ENCODE measurements at places on chromosomes 3 and 15.

- H3K4me3 ChIP-seq, result peak overlapping the region; percentile 52
- no peaks in the 10 kb centered on the region for H3K36me3 ChIP-seq
Measured at GRCh38 chr3:194135516-194135805, 487 bp upstream of the HES1 start.

GRCh38 chr3:158728851-158729250 is 3.4 kb downstream of the RARRES1 start:
- peaks cover 17% of the 10 kb centered on the region for H3K4me1 ChIP-seq
- H3K27ac ChIP-seq, result no peak overlapping the region
- no peaks in the 10 kb centered on the region for H3K36me3 ChIP-seq
- no peaks in the 10 kb centered on the region for H3K27me3 ChIP-seq
- no peak overlapping the region for H3K4me3 ChIP-seq

DNA sequence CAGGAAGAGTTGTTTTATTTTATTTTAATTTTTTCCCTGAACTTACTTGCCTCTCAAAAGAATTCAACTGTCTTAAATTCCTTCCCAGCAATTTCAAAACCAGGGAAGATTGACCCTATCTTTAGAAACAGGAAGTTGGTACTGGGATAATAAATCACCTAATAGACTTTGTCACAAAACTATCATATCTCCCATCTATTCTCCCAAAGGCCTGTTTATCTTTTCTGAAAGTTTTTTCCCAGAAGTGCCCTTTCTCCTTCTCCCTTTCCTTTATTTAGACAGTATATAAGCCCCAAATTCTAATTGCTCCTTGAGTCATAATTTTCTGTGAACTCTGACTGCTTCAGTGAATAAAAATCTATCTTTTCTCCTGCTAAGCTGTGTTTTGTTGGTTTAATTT is 2.9 kb upstream of the RNF7 start:
- H3K4me1 ChIP-seq, result peaks cover 2% of the 10 kb centered on the region
- H3K27me3 ChIP-seq, result no peaks in the 10 kb centered on the region
- H3K27ac ChIP-seq, result no peak overlapping the region
- H3K36me3 ChIP-seq, result no peaks in the 10 kb centered on the region
- no peak overlapping the region for H3K4me3 ChIP-seq
- DNase-seq, result no peak

DNA sequence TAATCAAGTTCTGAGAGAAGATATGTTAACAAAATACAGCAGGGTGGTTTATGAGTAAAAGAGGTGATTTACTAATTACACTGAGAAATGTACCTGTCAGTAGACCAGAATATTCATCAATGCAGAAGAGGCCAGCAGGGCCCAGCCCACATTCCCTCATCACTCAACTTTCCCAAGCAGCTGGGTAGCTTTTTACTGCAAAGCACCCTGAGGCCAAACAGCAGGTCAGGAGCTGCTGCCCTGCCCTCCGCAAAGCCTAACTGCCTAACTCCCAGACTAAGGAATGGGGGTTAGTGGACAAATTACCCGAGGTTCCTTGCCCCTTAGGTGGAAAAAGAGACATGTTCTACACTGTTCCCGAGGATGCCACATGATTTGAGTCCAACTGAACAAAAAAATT is 108.2 kb downstream of the TBL1XR1 start:
- no peaks in the 10 kb centered on the region for H3K36me3 ChIP-seq
- no peaks in the 10 kb centered on the region for H3K27me3 ChIP-seq
- H3K4me1 ChIP-seq, result no peaks in the 10 kb centered on the region
- no peak overlapping the region for H3K27ac ChIP-seq
- H3K4me3 ChIP-seq, result no peak overlapping the region

GRCh38 chr3:90052425-90052950 is 945.1 kb downstream of the EPHA3 start:
- no peaks in the 10 kb centered on the region for H3K36me3 ChIP-seq
- no peaks in the 10 kb centered on the region for H3K27me3 ChIP-seq
- H3K27ac ChIP-seq, result no peak overlapping the region
- H3K4me3 ChIP-seq, result no peak overlapping the region
- DNase-seq, result no peak

- H3K4me3 ChIP-seq, result no peak overlapping the region
- no peak for DNase-seq
- H3K27me3 ChIP-seq, result no peaks in the 10 kb centered on the region
- no peaks in the 10 kb centered on the region for H3K36me3 ChIP-seq
Measured at GRCh38 chr15:59366333-59367021, 6.2 kb downstream of the MYO1E start.

DNA sequence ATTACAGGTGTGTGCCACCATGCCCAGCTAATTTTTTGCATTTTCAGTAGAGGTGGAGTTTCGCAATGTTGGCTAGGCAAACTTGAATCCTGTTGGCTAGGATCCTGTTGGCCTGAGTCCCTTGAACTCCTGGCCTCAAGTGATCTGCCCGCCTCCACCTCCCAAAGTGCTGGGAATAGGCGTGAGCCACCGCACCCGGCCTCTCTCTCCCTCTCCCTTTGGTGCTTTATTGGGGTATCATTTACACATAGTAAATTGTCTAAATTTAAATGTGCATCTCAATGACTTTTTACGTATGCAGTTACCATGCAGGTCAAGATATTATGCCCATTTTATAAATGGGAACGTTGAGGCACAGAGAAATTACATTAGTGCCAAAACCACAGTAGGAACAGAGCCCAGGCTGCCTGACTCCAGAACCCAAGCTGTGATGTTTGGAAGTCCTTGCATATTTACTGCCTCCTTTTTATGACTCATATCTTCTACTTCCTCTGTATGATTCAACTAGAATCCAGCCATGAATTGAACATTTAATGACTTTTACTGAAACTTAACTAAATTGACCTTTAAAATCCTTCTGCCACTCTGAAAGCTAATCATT is 34.0 kb upstream of the RPP14 start:
- H3K36me3 ChIP-seq, result no peaks in the 10 kb centered on the region
- no peak overlapping the region for H3K27ac ChIP-seq
- no peaks in the 10 kb centered on the region for H3K4me1 ChIP-seq
- H3K27me3 ChIP-seq, result no peaks in the 10 kb centered on the region
- DNase-seq, result no peak
- no peak overlapping the region for H3K4me3 ChIP-seq

DNA sequence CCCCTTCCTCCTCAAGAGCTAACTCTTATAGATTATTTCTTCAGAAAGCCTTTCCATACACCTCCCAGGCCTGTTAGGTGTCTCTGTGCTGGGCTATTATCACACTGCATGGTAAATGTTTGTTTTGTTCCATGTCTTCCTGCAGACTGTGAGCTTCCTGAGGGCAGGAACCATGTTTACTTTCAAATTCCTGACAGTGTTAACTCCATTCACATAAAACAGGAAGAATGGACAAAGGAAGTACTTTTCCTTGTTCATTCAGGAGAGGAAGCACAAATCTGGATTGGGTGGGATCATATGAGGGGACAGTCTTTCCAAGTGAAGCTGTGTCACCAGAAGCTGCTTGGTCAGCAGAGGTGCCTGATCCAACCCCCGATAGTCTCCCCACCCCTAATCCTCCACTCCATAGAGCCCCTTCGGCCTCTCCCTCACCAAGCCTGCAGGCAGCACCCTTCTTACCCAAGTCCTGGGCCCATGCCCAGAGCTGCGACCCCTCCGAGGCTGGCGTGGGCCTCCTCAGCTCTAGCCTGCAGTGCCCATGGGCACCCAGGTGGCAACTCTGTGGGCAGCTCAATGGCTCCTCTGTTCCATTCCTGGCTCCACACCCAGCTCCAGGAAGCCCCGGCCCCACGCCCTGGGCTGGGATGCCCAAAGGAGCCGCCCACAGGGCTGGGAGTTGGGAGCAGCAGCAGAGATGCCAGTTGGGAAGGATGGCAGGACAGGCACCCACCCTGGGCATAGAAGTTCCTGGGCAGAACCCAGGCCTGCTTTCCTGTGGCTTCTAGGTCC is 6.9 kb downstream of the SHF start:
- peaks cover 10% of the 10 kb centered on the region for H3K4me1 ChIP-seq
- H3K27me3 ChIP-seq, result no peaks in the 10 kb centered on the region
- no peak for DNase-seq
- no peaks in the 10 kb centered on the region for H3K36me3 ChIP-seq
- H3K27ac ChIP-seq, result no peak overlapping the region
- no peak overlapping the region for H3K4me3 ChIP-seq

DNA sequence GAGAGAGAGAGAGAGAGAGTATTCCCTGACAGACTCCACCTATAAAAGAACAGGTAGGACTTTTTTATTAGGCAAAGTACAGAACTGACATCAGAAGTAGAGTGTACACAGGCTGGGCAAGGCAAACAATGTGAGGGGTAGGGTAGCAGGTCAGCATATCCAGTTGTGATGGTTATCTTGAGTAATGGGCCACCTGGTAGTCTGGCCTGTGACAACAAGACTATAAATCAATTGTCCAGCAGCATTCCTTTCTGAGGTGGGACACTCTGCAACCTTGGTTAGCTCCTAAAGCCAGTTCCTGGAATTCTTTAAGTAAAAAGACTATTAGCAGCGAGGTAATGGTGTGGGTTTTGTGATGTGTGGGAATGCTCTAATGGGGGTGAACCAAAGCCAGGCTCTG is 14.9 kb upstream of the TMCC1 start:
- no peaks in the 10 kb centered on the region for H3K4me1 ChIP-seq
- H3K36me3 ChIP-seq, result no peaks in the 10 kb centered on the region
- no peak for DNase-seq
- H3K27ac ChIP-seq, result no peak overlapping the region

GRCh38 chr3:45670991-45671390 is 18.2 kb upstream of the SACM1L start:
- no peak overlapping the region for H3K27ac ChIP-seq
- H3K4me3 ChIP-seq, result no peak overlapping the region
- DNase-seq, result no peak
- no peaks in the 10 kb centered on the region for H3K27me3 ChIP-seq

DNA sequence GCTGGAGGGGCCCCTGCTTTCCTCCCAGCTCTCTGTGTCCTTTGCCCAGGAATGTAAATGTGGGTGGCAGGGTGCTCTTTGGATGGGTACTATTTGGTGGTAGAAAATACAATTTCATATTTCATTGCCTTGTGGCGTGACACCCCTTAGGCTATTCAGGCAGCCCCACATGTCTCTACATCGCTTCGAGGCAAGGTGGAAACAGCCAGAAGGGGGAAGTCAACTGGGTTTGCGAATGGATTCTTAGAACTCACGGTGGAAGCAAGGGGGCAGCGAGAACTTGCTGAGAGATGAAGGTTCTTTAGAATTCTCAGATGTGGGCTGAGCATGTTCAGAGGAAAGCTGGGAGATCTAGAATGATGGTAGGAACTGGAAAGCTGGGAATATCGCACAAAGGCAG is 25.3 kb downstream of the PLA2G4D start:
- H3K36me3 ChIP-seq, result no peaks in the 10 kb centered on the region
- H3K4me1 ChIP-seq, result no peaks in the 10 kb centered on the region
- no peak overlapping the region for H3K4me3 ChIP-seq
- H3K27me3 ChIP-seq, result no peaks in the 10 kb centered on the region

- H3K36me3 ChIP-seq, result no peaks in the 10 kb centered on the region
- H3K4me3 ChIP-seq, result no peak overlapping the region
- no peaks in the 10 kb centered on the region for H3K27me3 ChIP-seq
- no peak overlapping the region for H3K27ac ChIP-seq
- H3K4me1 ChIP-seq, result no peaks in the 10 kb centered on the region
- no peak for DNase-seq
Measured at GRCh38 chr3:153038779-153039178, 123.2 kb upstream of the RAP2B start.

GRCh38 chr3:30551266-30551665 is 55.1 kb upstream of the TGFBR2 start:
- DNase-seq, result no peak
- no peak overlapping the region for H3K4me3 ChIP-seq
- H3K27ac ChIP-seq, result no peak overlapping the region
- H3K27me3 ChIP-seq, result no peaks in the 10 kb centered on the region
- no peaks in the 10 kb centered on the region for H3K36me3 ChIP-seq

- no peaks in the 10 kb centered on the region for H3K27me3 ChIP-seq
- peaks cover 3% of the 10 kb centered on the region for H3K4me1 ChIP-seq
- no peak overlapping the region for H3K4me3 ChIP-seq
- DNase-seq, result no peak
Measured at GRCh38 chr3:127037418-127037841, 54.5 kb downstream of the PLXNA1 start.

DNA sequence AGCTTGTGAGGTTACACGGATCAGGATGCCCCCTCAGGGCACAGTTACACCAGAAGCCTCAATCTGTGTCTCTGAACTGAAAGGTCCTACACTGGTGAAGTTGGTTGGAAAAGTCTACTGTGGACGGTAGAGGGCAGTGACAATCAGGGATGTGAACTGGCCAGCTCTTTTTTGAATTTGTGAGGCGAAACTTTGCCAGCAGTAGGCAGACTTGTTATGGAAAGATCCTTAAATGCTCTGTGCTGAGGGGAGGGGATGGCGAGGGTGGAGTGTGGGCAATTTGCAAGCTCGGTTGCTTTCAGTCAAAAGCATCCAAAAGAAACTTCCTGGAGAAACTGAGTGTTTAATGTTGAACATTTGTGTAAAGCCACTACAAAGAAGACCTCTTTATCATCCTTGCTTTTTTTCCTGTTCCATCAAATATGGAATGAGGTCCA is 127.4 kb upstream of the ABHD17C start:
- H3K27me3 ChIP-seq, result no peaks in the 10 kb centered on the region
- DNase-seq, result no peak
- H3K4me1 ChIP-seq, result no peaks in the 10 kb centered on the region
- H3K27ac ChIP-seq, result no peak overlapping the region

DNA sequence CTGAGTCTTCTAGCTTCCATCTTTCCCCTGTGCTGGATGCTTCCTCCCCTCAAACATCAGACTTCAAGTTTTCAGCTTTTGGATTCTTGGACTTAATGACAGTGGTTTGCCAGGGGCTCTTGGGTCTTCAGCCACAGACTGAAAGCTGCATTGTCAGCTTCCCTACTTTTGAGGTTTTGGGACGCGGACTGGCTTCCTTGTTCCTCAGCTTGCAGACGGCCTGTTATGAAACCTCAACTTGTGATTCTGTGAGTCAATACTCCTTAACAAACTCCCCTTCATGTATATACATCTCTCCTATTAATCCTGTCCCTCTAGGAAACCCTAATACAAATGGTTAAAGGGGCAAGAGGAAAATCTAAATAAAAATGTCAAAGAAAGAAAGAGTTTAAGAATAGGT is 100.1 kb downstream of the ABI3BP start:
- no peaks in the 10 kb centered on the region for H3K36me3 ChIP-seq
- no peak overlapping the region for H3K27ac ChIP-seq
- DNase-seq, result no peak
- no peaks in the 10 kb centered on the region for H3K27me3 ChIP-seq

GRCh38 chr15:101187820-101188636 is 63.8 kb downstream of the CHSY1 start:
- peaks cover 32% of the 10 kb centered on the region for H3K4me1 ChIP-seq
- H3K4me3 ChIP-seq, result peak overlapping the region; percentile 10
- peak overlapping the region; percentile 26 for H3K27ac ChIP-seq
- no peaks in the 10 kb centered on the region for H3K36me3 ChIP-seq
- DNase-seq, result no peak
- H3K27me3 ChIP-seq, result no peaks in the 10 kb centered on the region
